ENCODE measurements at places on chromosomes 11 and 22.
A peak's percentile ranks its signal among the peaks of the same experiment; 100 is the strongest.

DNA sequence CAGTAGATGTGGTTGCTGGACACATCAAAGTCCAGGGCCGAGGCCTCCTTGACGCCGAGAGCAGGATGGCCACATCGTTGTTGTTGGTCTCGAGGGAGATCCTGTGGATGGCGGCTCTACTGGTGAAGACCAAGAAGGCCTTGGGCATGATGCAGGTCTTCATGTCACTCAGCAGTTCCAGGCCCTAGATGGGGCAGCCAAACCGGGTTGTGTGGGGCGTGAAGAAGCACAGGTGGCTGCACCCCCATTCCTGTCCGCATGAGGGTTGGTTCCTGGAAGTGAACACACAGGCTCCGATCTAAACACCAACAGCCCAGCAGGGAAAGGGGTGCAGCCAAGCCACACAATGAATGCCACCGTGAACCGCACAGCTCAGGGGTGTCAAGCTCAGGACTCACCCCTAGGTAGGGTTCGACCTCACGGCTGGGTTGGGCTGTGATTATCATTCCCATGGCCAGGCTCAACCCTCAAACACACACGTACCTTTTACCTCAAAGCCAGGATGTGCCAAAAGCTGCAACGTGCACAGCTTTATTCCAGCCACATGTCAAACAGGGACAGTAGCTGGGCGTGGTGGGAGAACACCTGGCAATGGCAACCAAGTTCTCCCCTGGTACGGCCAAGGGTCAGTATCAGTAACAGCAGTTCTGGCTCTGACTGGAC is 132.3 kb downstream of the CRYBB2 start:
- H3K27me3 ChIP-seq: no peaks in the 10 kb centered on the region
- peaks cover 94% of the 10 kb centered on the region for H3K36me3 ChIP-seq
- no peaks in the 10 kb centered on the region for H3K4me1 ChIP-seq
- H3K27ac ChIP-seq: no peak overlapping the region
- H3K4me3 ChIP-seq: no peak overlapping the region
- peak; percentile 48 for DNase-seq

- peaks cover 43% of the 10 kb centered on the region for H3K4me1 ChIP-seq
- no peak overlapping the region for H3K4me3 ChIP-seq
- DNase-seq: no peak
- H3K27me3 ChIP-seq: no peaks in the 10 kb centered on the region
Observed at GRCh38 chr22:46828323-46828900, 66.0 kb downstream of the TBC1D22A start.

- H3K27ac ChIP-seq: no peak overlapping the region
- H3K4me1 ChIP-seq: no peaks in the 10 kb centered on the region
- no peaks in the 10 kb centered on the region for H3K36me3 ChIP-seq
- H3K4me3 ChIP-seq: no peak overlapping the region
- DNase-seq: no peak
Observed at GRCh38 chr11:8127447-8127846, 41.4 kb downstream of the RIC3 start.

GRCh38 chr11:120511116-120511819 is at the start of gene GRIK4:
TSS of gene GRIK4 (plus strand) at chr11:120511748. CDS start at chr11:120660319, 148,571 bp downstream.
- H3K4me3 ChIP-seq: peak within 1 kb of the TSS; percentile 37
- H3K4me1 ChIP-seq: no peaks in the 10 kb centered on the region
- no peaks in the 10 kb centered on the region for H3K36me3 ChIP-seq
- no peaks in the 10 kb centered on the region for H3K27me3 ChIP-seq
- H3K27ac ChIP-seq: no peak within 1 kb of the TSS
- DNase-seq: peak; percentile 59

DNA sequence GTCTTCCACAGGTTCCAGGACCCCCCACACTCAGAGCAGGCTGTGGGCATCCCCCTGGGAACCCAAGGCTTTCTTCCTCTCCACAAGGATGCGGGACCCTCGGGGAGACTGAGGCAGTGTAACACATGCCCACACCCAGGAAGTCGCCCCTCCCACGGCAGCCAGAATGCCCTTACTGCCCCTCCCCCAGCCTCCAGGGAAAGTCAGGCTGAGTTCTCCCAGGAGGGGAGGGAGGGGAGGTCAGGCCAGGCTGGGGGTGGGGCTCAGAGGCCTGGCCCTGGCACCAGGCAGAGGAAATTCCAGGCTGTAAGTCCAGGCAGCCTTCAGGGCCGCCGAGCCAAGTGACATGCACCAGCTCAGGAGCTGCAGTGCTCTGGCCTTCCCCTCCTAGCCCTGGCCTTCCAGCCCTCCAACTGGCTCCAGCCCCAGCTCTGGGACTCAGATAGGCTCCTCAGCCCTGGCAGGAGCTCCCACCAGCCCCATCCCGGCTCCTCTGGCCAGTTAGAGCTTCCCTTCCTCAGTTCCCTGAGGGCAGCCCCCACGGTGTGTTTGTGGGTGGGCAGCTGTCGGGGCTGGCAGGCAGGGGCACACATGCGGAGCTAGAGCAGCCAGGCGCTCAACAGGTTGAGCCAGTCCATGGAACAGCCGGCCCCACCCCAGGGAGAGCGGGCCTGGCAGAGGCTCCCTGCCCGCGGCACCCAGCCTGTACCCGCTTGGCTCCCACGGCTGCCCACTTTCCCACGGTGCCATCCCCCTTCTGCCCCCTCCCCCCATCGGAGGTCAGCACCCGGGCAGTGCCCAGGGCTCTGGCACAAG is 3.6 kb downstream of the BCL9L start:
- H3K27ac ChIP-seq: no peak overlapping the region
- H3K4me3 ChIP-seq: peak overlapping the region; percentile 8
- peaks cover 78% of the 10 kb centered on the region for H3K4me1 ChIP-seq

GRCh38 chr22:21816787-21817496 is 50.5 kb downstream of the MAPK1 start:
- no peaks in the 10 kb centered on the region for H3K27me3 ChIP-seq
- H3K27ac ChIP-seq: peak overlapping the region; percentile 88
- peak; percentile 62 for DNase-seq
- no peak overlapping the region for H3K4me3 ChIP-seq
- peaks cover 6% of the 10 kb centered on the region for H3K36me3 ChIP-seq
- H3K4me1 ChIP-seq: peaks cover 30% of the 10 kb centered on the region

DNA sequence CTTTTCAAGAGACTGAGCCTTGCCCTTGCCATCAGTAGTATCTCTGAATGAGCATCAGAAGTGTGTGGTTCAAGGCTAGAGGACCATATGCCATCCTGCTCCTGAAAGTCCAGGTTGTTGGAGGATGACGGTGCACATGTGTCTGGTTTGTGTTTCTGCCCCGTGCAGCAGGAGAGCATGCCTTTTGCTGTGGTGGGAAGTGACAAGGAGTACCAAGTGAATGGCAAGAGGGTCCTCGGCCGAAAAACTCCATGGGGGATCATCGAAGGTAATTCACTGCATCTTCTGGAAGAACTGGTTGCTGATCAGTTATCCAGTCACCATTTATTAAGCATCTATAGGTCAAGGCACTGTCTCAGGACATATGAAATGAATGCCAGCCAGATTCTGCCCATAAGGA is 6.1 kb upstream of the WBP2NL start:
- H3K27me3 ChIP-seq: peaks cover 25% of the 10 kb centered on the region
- DNase-seq: no peak
- no peaks in the 10 kb centered on the region for H3K4me1 ChIP-seq
- no peaks in the 10 kb centered on the region for H3K36me3 ChIP-seq
- no peak overlapping the region for H3K27ac ChIP-seq

DNA sequence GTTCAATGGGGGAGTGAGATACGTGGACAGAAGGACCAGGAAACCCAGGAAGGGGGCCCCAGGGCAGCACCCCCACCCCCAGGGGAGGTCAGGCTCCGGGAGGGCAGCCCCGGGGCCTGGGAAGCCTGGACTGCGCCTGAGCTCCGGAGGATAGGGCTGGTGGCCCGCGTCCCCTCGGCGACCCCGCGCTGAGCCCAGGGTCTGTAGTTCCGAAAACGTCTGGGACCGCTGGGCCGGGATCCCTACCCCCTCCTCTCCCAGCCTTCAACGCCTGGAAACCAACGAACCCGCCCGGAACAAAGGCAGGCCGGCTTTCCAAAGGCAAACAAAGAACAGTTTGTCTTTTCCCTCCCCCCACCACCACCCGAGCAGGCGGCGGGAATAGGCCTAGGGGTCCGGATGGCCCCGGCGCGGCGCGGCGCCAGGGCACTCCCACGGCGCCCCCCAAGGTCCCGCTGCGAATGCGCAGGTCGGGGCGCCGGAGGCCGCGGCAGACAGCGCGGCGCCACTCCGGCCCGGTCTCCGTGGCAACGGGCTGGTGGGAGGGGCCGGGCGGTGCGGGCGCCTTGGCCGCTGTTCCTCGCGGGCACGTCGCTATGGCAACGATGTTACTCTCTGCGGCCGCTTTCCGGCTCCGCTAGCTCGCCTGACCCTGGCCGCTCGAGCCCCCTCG is 58.5 kb downstream of the IGLL1 start:
- H3K27me3 ChIP-seq: no peaks in the 10 kb centered on the region
- peak overlapping the region; percentile 31 for H3K4me3 ChIP-seq
- H3K27ac ChIP-seq: peak overlapping the region; percentile 99
- no peaks in the 10 kb centered on the region for H3K36me3 ChIP-seq
- peaks cover 38% of the 10 kb centered on the region for H3K4me1 ChIP-seq

DNA sequence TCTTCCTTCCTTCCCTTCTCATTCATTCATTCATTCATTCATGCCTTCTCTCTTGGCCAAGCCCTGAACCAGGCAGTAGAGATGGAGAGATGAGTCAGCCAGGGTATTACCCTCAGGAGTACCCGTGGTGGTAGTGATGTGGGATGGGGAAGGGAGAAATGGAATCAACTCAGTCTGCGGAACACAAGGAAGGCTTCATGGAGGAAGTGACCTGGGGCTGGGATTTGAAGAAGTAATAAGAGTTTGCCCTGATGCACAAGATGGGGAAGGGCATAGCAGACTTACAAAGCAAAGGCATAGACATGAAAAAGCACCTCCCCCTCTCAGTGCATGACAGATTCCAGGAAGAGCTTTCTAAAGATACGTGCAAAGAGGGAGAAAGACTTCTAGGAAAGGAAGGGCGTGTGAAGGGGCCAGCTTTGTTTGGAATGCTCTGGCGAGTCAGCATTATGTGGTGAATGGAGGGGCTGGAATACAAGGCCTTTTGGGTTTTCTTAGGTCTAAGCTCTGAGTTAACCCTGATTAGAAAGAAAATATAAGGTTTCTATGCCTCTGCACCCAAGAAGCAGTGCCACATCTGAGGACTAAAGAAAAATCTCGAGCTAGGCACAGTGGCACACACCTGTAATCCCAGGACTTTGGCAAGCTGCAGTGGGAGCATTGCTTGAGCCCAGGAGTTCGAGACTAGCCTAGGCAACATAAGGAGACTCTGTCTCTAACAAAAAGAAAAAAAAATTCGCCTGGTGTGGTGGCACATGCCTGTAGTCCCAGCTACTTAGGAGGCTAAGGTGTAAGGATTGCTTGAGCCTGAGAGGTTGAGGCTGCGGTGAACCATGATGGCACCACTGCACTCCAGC is 36.4 kb upstream of the ACER3 start:
- no peaks in the 10 kb centered on the region for H3K27me3 ChIP-seq
- DNase-seq: no peak
- no peaks in the 10 kb centered on the region for H3K36me3 ChIP-seq
- H3K4me3 ChIP-seq: no peak overlapping the region
- H3K27ac ChIP-seq: peak overlapping the region; percentile 93
- H3K4me1 ChIP-seq: peaks cover 14% of the 10 kb centered on the region

All from SJSA1 (cell line).